ENCODE measurements at places on chromosomes 3 and 15. TPM values are rescaled to one million over a fixed set of nuclear protein-coding genes. Genes with fewer than 3 reads are reported as not detected.

GRCh38 chr3:25532431-25533162, 104.5 kb downstream of the RARB start:
- H3K27ac ChIP-seq = no peak overlapping the region
- no peaks in the 10 kb centered on the region for H3K4me1 ChIP-seq
- no peak overlapping the region for H3K4me3 ChIP-seq
- H3K36me3 ChIP-seq = no peaks in the 10 kb centered on the region
- DNase-seq = no peak

GRCh38 chr3:172132159-172132586, 92.8 kb downstream of the FNDC3B start:
- H3K27ac ChIP-seq = peak overlapping the region; percentile 70
- H3K4me3 ChIP-seq = peak overlapping the region; percentile 13
- H3K36me3 ChIP-seq = peaks cover 27% of the 10 kb centered on the region
- no peak for DNase-seq

GRCh38 chr3:171058058-171058457, 31.5 kb upstream of the SLC2A2 start:
- no peak for DNase-seq
- peaks cover 6% of the 10 kb centered on the region for H3K36me3 ChIP-seq
- no peaks in the 10 kb centered on the region for H3K4me1 ChIP-seq
- H3K4me3 ChIP-seq = no peak overlapping the region

GRCh38 chr3:112635674-112636073, 5.3 kb downstream of the CCDC80 start:
- no peaks in the 10 kb centered on the region for H3K36me3 ChIP-seq
- H3K27ac ChIP-seq = peak overlapping the region; percentile 6

- no peaks in the 10 kb centered on the region for H3K4me1 ChIP-seq
- no peaks in the 10 kb centered on the region for H3K27me3 ChIP-seq
- H3K36me3 ChIP-seq = no peaks in the 10 kb centered on the region
- H3K27ac ChIP-seq = no peak overlapping the region
- H3K4me3 ChIP-seq = no peak overlapping the region
Measured at GRCh38 chr3:83765956-83766355, 1192.8 kb upstream of the CADM2 start.

DNA sequence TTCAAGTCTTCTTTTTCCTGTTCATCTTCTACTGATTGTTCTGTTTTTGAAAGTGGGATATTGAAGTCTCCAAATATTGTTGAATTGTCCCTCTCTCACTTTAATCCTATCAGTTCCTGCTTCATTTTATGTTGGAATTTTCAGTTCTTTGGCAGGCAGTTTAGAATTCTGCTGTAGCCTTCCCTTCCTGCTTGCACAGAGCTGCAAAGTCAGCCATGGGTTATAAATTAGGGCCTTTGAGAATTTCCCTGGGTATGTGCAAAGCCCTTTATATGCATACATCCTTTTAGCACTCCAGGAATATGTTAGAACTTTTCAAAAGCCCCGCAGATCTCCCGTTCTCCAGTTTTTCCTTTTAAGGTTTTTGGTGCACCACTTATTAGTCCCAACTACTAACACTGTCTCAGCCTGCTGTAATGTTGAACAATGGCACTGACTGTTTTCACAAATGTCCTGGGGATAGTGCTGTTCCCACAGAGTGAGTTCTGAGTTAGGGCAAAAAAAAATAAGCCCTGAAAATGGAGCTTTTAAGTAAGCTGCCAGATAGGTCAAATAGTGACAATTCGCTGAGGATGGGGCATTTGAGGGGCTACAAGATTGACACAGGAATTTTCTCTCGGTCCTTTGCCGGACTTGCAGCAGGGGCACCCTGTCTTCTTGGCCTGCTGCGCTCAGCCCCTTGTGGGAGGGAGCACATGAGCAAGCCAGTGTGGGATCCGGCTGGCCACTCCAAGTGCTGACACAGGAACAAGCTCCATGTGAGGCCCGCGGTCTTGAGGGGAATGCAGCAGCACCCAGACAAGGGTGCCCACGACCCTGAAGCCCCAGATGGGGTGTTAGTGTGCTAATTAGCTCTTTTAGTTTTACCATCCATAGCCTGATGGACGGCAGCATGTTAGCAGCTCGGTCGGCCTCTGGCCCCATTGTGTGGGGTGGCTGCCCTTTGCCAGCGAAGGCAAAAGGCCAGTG, 96.0 kb downstream of the VPS8 start:
- no peak for DNase-seq
- peaks cover 24% of the 10 kb centered on the region for H3K36me3 ChIP-seq

- DNase-seq = no peak
- H3K27ac ChIP-seq = peak overlapping the region; percentile 100
- H3K27me3 ChIP-seq = peaks cover 9% of the 10 kb centered on the region
- H3K4me3 ChIP-seq = peak overlapping the region; percentile 92
- H3K36me3 ChIP-seq = peaks cover 10% of the 10 kb centered on the region
- H3K4me1 ChIP-seq = peaks cover 44% of the 10 kb centered on the region
Measured at GRCh38 chr15:44286814-44287452, 1.6 kb upstream of the GOLM2 start.

GRCh38 chr3:196624067-196624790, 15.3 kb upstream of the NRROS start:
- H3K4me3 ChIP-seq = peak overlapping the region; percentile 47
- peaks cover 27% of the 10 kb centered on the region for H3K4me1 ChIP-seq
- no peaks in the 10 kb centered on the region for H3K27me3 ChIP-seq

- no peak overlapping the region for H3K27ac ChIP-seq
- no peak for DNase-seq
- H3K27me3 ChIP-seq = no peaks in the 10 kb centered on the region
- H3K36me3 ChIP-seq = peaks cover 19% of the 10 kb centered on the region
- H3K4me1 ChIP-seq = no peaks in the 10 kb centered on the region
Measured at GRCh38 chr15:89632563-89633430, 22.5 kb downstream of the KIF7 start.

DNA sequence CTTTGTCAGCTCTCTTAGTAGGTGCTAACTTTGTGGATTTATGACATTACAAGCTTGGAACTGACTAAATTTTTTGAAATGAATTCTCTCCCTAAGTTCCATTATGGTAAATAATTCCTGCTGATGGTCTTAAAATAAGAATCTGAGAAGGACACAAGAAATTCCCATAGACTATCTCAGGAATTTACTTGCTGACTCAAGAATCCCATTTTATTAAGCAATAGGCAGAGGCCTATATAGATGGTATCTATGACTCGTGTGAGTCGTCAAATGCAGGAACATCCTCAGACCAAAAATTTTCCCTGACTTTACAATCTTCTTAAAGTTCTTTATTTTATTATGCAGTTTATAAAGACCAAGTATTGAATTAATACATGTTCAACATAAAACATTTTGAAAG, 30.7 kb upstream of the CBLB start:
- H3K4me3 ChIP-seq = no peak overlapping the region
- no peaks in the 10 kb centered on the region for H3K4me1 ChIP-seq
- H3K27ac ChIP-seq = no peak overlapping the region
- no peak for DNase-seq
- no peaks in the 10 kb centered on the region for H3K27me3 ChIP-seq

GRCh38 chr3:5972586-5972985, 785.1 kb downstream of the EDEM1 start:
- no peak for DNase-seq
- H3K36me3 ChIP-seq = no peaks in the 10 kb centered on the region
- H3K4me3 ChIP-seq = no peak overlapping the region
- H3K4me1 ChIP-seq = no peaks in the 10 kb centered on the region
- H3K27ac ChIP-seq = no peak overlapping the region

- no peak overlapping the region for H3K4me3 ChIP-seq
- H3K4me1 ChIP-seq = no peaks in the 10 kb centered on the region
- H3K27ac ChIP-seq = peak overlapping the region; percentile 48
- H3K27me3 ChIP-seq = no peaks in the 10 kb centered on the region
- DNase-seq = no peak
Measured at GRCh38 chr15:84800365-84800806, 16.8 kb upstream of the ALPK3 start.

DNA sequence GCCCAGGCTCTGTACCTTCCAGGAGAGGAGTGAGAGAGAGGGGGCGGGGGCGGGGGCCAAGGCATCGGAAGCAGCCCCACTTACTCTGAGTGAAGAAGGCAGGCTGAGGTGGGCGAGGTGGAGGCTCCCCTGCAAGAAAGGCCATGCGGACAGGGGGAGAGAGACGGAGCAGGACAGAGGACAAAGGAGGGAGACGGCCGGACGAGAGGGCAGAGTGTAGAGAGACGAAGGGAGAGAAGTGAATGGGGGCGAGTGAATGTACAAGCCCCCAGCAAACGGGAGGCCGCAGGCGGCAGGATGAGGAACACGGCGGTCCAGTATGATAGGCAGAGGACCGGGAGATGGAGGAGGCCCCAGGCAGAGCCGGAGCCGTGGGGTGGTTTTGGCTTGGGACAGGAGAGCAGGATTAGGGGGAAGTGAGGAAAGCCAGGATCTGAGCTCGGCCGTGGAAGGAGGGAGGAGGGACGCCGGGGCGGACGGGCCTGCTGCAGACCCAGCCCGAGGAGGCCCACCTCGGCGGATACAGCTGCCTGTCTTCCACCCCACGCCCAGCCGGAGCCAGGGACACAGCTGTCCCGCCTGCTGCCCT, 38.8 kb downstream of the TNK2 start:
- H3K27me3 ChIP-seq = no peaks in the 10 kb centered on the region
- H3K27ac ChIP-seq = no peak overlapping the region
- no peak for DNase-seq
- H3K4me1 ChIP-seq = no peaks in the 10 kb centered on the region

DNA sequence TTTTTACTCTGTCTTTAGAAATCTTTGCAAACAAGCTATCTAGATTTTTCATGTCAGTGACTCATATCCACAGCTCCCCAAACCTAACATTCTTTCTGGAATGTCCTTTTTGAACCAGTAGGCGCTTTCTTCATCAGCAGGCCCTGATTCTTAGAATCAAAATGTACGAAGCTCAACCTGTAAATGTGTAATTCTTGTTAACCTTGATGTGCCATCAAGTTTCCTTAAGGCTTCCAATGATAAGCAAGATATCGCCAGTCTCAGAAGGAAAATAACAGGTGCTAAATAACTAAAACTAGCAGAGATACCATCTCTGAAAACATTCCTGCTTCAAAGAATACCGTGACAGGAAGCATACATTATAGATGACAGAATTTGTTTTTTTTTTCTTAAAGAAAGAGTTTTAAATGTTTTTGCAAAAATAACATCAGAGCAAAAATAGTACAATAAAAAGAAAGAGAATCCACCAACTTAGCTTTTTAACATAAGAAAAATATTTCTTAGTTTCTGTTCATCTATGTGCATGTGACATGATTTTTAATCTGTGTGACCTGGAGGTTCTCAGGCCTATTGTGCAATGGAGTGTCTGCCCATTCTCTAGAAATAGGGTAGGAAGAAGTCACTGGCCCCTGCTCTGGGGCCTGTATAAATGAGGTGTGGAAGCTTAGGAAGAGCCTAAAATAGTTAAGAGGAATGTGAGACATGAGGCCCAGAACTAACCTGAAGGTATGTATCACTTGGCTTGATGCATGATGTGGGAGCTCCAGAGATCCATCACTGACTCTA, 14.7 kb upstream of the SECISBP2L start:
- H3K4me3 ChIP-seq = no peak overlapping the region
- no peak for DNase-seq
- no peak overlapping the region for H3K27ac ChIP-seq

DNA sequence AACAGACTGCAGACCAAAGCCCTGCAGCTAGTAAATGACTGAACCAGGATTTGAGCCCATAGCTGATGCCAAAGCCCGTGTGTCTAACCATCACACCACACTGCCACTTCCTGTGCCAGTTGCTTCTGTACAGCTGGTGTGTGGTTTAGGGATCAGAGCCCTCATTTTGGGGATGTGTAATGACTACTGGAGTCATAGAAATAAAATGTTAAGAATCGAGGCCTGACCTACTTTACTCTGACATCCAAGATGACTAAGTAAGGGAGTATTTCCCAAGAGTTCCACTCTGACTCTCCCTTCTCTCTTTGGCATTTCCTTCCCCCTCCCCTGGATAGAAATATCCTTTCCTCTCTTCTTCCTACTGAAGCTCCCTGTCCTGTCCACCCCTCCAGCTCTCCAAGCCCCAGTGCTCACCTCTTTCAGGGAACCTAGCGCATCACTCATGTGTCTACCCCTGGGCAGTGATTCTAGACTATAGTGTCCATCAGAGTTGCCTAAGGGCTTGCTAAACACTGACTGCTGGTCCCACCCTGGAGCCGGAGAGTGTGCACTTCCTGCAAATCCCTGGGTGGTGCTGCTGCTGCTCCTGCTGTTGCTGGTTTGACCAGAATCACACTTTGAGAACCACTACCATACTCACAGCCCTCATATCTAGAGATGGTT, 53.8 kb downstream of the MGLL start:
- peaks cover 5% of the 10 kb centered on the region for H3K27me3 ChIP-seq
- no peaks in the 10 kb centered on the region for H3K36me3 ChIP-seq
- H3K4me1 ChIP-seq = no peaks in the 10 kb centered on the region
- H3K4me3 ChIP-seq = no peak overlapping the region
- DNase-seq = no peak
- no peak overlapping the region for H3K27ac ChIP-seq

DNA sequence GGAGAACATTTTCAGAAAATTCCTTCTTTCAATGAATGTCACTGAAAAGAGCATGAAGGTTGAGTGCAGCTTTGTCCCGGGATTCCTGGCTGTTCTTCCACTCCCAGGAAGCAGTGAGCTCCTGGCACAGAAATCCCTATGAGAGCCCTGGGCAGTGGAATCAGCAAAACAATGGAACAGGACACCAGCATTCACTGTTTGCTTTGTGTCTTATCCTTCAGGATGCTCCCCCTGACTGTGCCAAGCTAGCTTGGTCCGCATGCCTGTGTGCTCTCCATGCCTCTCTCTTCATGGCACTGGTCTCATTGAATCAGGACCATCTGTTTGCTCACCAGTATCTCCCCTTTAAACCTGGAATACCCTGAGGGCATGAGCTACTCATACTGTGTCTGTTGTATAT, 102.0 kb upstream of the GADL1 start:
- H3K27me3 ChIP-seq = no peaks in the 10 kb centered on the region
- no peak overlapping the region for H3K4me3 ChIP-seq
- no peak for DNase-seq
- no peaks in the 10 kb centered on the region for H3K36me3 ChIP-seq

DNA sequence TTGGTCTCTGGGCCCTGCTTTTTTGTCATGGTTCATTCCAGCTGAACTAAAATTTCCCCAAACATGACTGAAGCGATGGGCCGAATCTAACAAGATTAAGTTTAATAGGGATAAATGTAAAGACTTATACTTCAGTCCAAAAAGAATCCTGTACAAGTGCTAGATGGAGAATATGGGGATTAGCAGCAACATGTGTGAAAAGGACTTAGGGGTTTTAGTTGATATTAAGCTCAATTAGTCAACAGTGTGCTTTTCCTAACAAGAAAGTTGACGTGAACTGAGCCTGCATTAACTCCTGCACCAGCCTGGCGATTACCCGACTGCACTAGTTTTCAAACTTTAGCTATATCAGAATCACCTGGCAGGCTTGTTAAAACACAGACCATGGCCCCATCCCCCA, 61.0 kb upstream of the BBX start:
- no peaks in the 10 kb centered on the region for H3K4me1 ChIP-seq
- peaks cover 4% of the 10 kb centered on the region for H3K27me3 ChIP-seq
- H3K4me3 ChIP-seq = no peak overlapping the region
- H3K27ac ChIP-seq = no peak overlapping the region
- no peak for DNase-seq

Gene ARRDC4
- 1.5 TPM for total RNA-seq

Gene TMEM43
- 41.3 TPM for total RNA-seq

Gene FANCD2OS
- total RNA-seq = not detected

Gene MAGI1
- 0.69 TPM for total RNA-seq

Gene SLC28A1
- total RNA-seq = not detected

Gene ZPLD1
- not detected for total RNA-seq

Gene LMLN
- total RNA-seq = 2.8 TPM

Gene CAV3
- not detected for total RNA-seq

Gene CFAP20DC
- total RNA-seq = 0.86 TPM

Gene TUSC7
- not detected for total RNA-seq

Gene GUCA1C
- not detected for total RNA-seq

Gene TRPC1
- total RNA-seq = 1.1 TPM

Gene CKMT1B
- 0.86 TPM for total RNA-seq

Gene COLQ
- 0.96 TPM for total RNA-seq

Gene BUB1B
- 71.0 TPM for total RNA-seq

Measured in activated T-helper 1 cell treated with anti-CD3 and anti-CD28 coated beads, Interleukin-12 subunit alpha, Interleukin-12 subunit beta, Interleukin-2, Interleukin-4 antibody, amounts not matched to agents 30 ng/mL and 10 ng/mL and 1 ng/mL, durations not matched to agents 14 hours and 24 hours and 36 hours (primary cell).